ENCODE measurements at places on chromosomes 5 and 9. TPM values are rescaled to one million over a fixed set of nuclear protein-coding genes. Genes with fewer than 3 reads are reported as not detected.

The ITGA2 gene
- 26.3 TPM for total RNA-seq

The IFNK gene
- total RNA-seq, result not detected

The HMHB1 gene
- not detected for total RNA-seq

The PHF24 gene
- 11.2 TPM for total RNA-seq

The TGFBR1 gene
- 75.1 TPM for total RNA-seq

The NOP16 gene
- total RNA-seq, result 4.5 TPM

The FOXD4L4 gene
- 0.22 TPM for total RNA-seq

The ANKRD18B gene
- total RNA-seq, result 3.3 TPM

The CLTB gene
- total RNA-seq, result 68.9 TPM

The SLU7 gene
- total RNA-seq, result 71.6 TPM

The KCNIP1 gene
- 10.1 TPM for total RNA-seq

The TMEM215 gene
- total RNA-seq, result 52.2 TPM

The ADGRD2 gene
- total RNA-seq, result not detected

The ANKRD33B gene
- 138 TPM for total RNA-seq

The CRHBP gene
- total RNA-seq, result 3.2 TPM

The ANKHD1 gene
- total RNA-seq, result 164 TPM

The NEK6 gene
- total RNA-seq, result 47.9 TPM

The IFNA21 gene
- not detected for total RNA-seq

The PCDHAC2 gene
- 39.0 TPM for total RNA-seq

The VCAN gene
- 308 TPM for total RNA-seq

The BTNL8 gene
- total RNA-seq, result not detected

The SGCD gene
- total RNA-seq, result 46.4 TPM

The CYLC2 gene
- total RNA-seq, result not detected

The FAM114A2 gene
- total RNA-seq, result 37.7 TPM

The ELOVL7 gene
- 6.7 TPM for total RNA-seq

The IRGM gene
- not detected for total RNA-seq

The GCNT4 gene
- total RNA-seq, result 0.71 TPM

The CNOT6 gene
- 75.6 TPM for total RNA-seq
